ENCODE measurements at places on chromosomes 1 and 21.

GRCh38 chr21:43332861-43333297 is 94.1 kb downstream of the SIK1 start:
- no peak for DNase-seq

GRCh38 chr1:37037690-37038089 is 3.4 kb upstream of the GRIK3 start:
- no peak for DNase-seq

- no peak for DNase-seq
Measured at GRCh38 chr1:236066054-236066453, 1.2 kb upstream of the NID1 start.

GRCh38 chr1:151156515-151156819 is at the start of gene TNFAIP8L2:
Gene TNFAIP8L2, plus strand, starts transcription at chr1:151156649. Its CDS starts 2,049 bp downstream, at chr1:151158698.
- peak; percentile 56 for DNase-seq

GRCh38 chr21:36768496-36768895 is 69.6 kb downstream of the SIM2 start:
- no peak for DNase-seq

- DNase-seq, result no peak
Measured at GRCh38 chr1:83776913-83777757, 221.8 kb downstream of the TTLL7 start.

GRCh38 chr1:180261524-180262155 is 31.6 kb downstream of the LHX4 start:
- DNase-seq, result no peak
